Stimulated activated CD4-positive, alpha-beta T cell treated with anti-CD3 and anti-CD28 coated beads, Interleukin-2, amount 100 ng/mL, for 24 hours (primary cell): ENCODE measurements at places on chromosomes 4 and X.
A peak's percentile ranks its signal among the peaks of the same experiment; 100 is the strongest.

DNA sequence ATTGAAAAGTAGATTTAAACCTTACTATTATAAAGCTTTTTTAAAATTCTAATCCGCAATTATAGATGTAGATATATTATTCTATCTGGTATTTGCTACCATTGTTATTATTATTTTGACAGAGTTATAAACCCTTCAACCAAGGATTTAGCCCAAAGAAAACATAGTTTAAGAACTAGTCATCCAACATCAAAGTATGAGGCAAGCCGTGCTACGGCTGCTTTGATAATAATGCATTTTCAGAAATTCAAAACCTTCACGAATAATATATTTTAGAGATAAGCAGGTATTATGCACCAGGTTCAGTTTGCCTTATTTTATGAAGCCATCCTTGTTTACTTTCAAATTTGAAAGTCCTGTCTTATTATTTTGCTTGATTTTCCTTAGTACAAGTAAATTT is 1501.7 kb downstream of the RAPGEF2 start:
- DNase-seq: no peak

GRCh38 chrX:148457279-148457678 is 43.1 kb upstream of the AFF2 start:
- no peak for DNase-seq

- no peak for DNase-seq
Observed at GRCh38 chr4:148573296-148573695, 131.1 kb upstream of the NR3C2 start.

GRCh38 chr4:77818602-77819403 is at the start of gene CNOT6L:
CNOT6L (minus strand) TSS chr4:77819368; CDS start chr4:77819308, 60 bp downstream.
- DNase-seq: peak; percentile 84

- DNase-seq: no peak
Observed at GRCh38 chr4:175562542-175562941, 249.5 kb downstream of the GPM6A start.

- DNase-seq: no peak
Observed at GRCh38 chrX:92232182-92232581, 453.0 kb downstream of the PCDH11X start.

- DNase-seq: no peak
Observed at GRCh38 chr4:70399319-70399718, 1.6 kb downstream of the OPRPN start.

DNA sequence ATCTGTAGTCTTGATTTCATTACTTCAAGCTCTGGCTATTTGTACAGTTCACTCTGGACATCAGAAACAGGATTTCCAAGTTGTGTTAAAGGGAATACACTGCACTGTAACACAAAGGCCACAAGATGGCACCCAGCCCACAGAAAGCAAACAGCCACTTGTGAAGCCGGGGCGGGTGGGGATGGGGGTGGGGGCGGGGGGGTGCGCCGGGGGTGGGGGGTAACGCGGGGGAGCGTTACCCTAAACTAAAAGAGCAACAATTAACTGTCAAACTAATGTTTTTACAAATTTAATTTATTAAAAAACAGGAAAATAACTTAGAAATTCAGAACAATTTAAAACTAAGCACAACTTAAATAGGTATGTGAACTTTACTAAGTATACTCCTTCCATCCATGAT is 27.3 kb downstream of the PRDX4 start:
- DNase-seq: peak; percentile 32

DNA sequence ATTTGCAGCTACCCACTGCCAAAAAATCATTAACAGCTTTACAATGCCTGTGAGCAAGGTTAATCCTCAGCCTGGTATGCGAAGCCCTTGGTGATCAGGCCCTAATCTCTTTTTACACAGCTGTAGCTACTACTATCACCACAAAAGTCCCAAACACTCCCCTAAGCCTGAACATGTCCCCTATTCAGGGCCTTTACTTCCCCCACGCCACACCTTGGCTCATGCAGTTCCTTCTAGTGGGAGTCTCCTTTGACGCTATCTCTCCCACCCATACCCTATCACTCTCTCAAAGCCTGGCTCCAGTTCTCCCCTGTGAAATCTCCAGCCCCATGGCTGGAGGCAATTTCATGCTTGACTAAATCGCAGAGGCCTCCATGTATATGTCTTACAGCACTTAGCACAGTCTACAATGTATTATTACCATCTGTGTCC is 90.6 kb upstream of the CBR4 start:
- no peak for DNase-seq

DNA sequence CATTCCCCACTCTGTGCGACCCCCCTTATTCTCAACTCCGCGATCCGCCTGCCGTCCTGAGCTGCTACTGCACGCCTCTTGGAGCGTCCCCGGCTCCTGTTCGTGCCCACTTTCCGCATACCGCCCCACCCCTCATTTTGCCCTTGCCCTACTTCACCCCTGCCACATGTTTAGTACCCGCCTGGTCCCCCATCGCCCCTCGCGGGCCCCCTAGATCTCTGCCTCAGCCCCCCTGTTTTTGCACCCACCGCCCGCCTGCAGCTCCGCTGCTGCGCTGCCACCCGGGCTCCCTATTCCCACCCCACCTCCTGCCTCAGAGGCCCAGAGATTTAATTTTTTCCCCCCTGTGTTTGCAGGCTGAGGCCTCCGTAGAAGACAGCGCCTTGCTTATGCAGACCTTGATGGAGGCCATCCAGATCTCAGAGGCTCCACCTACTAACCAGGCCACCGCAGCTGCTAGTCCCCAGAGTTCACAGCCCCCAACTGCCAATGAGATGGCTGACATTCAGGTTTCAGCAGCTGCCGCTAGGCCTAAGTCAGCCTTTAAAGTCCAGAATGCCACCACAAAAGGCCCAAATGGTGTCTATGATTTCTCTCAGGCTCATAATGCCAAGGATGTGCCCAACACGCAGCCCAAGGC is 1.4 kb downstream of the MAGED1 start:
- no peak for DNase-seq

DNA sequence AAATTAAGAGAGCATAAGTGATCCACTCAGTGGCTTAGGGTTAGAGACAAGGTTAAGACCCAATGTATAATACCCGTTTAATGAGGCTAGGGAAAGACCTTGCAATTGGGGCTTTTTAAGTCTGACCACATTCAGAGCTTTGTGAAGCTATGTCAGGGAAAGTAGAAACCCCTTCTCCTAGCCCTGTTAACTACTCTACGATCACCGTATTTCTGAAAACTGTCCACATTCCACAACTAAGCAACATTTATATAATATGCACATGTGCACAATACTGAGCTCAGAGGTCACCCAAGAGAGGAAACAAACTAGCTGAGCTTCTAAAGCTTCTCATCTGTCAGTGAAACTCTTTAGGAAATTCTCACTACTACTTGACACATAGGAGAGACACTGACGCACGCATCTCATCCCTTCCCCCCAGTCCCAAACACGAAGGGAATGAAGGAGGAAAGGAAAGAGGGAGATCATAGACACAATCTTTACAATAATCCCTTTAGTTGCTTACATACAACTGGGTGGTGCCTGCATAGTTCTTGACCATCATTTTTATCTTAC is 56.2 kb downstream of the METTL14 start:
- no peak for DNase-seq

DNA sequence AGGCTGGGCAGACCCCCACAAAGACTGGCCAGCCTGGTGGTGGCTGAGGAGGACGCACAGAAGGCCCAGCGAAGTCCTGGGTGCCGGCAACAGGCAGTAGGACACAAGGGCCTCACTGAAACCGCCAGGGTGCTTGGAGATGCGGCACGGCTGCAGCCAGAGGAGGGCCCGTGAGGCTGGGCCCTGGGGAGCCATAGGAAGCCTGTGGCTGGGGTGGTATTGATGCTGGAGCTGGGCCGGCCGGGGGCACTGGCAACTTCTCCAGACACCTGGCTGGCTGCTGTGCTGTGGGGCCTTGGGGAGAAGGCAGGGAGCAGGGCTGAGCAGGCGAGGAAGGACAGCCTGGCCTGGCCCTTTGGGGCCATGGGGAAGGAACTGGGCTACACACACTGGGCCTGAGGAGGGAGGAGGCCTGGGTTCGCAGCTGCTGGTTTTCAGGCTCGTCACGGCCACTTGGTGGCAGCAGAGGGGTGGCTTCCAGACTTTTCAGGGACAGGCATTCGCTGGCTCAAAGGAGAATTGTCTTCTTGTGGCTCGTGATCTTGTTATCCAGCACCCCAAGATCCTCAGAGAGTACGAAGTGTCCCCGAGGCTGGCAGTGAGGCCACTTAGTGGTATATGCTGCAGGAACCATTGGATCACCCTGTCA is 37.2 kb downstream of the ATP2B3 start:
- peak; percentile 68 for DNase-seq

GRCh38 chr4:105458001-105458400 is 15.9 kb downstream of the PPA2 start:
- DNase-seq: no peak

DNA sequence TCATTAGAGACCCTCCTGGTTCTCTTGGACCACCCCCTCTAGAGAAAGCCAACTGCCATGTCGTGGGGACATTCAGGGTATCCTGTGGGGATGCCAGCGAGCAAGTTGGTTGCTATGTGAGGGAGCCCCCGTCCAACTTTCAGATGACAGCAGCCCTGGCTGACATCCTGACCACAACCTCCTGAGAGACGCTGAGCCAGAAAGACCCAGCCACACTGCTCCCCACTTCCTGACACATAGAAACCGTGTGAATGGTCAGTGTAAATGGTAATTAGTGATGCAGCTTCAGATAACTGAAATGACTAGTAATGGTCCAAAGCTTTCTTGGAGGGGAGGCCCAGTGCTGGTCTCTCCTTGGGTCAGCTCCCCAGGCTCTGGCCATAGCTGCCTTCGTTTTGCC is 10.8 kb downstream of the CLCN4 start:
- DNase-seq: no peak

GRCh38 chrX:22338740-22339139 is 66.0 kb downstream of the CBLL2 start:
- DNase-seq: no peak

DNA sequence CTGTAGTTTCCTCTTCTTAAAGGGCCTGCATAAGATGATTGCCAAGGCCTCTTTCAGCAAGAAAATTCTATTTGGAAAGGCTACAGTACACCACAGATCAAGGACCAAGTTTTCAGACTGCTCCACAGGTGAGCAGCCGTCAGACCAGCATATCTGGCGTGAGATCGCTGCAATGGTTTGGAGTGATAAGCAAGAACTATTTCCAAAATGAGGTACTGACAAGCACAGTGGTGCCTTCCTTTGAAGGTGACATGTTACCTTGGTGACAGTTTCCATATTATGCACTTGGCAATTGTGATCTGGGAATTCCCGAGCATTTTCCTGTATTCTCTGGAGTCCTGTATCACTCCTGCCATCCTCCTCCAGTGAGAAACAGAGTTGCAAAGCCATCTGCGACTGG is 7.3 kb upstream of the TMEM150C start:
- no peak for DNase-seq

GRCh38 chrX:105758754-105759153 is 63.6 kb upstream of the NRK start:
- DNase-seq: no peak

DNA sequence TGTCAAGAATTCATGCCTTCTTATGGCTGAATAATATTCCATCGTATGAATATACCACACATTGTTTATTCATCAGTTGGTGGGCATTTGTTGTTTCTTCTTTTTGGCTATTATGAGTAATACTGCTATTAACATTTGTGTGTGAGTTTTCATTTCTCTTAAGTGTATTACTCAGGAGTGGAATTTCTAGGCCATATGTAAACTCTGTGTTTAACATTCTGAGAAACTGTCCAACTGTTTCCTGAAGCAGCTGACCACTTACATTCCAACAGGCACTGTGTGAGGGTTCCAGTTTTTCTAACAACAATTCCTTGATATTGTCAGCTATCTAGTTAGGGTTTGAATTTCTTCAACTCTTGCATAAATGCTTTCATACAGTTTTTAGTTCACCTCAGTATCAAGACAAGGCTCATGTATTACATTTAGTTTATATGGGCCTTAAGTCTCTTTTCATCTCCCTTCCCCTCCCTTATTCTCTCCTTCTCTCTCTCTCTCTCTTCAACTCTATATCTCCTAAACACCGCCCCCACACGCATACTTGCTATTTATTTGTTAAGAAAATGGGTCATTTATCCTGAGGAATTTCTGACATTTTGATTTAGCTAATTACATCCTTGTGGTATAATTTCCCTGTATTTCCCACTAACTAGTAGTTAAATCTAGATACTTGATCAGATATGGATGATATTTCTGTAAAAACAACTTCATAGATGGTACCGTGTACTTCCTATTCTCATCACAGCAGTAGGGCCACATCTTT is 77.4 kb downstream of the WDR19 start:
- DNase-seq: no peak

DNA sequence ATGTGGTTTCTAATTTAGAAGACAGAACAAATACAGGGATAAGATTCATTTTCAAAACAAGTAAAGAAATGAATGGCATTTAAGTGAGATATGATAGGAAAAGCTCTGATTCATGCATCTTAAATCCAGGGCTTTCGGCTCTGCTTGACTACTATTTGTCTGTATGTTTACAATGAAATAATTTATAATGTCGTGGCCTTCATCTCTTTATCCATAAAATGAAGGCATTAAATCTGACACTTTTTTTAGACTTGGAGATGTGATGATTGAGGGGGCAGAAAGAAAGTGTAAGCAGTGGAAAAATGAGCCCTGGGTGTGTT is 115.7 kb upstream of the KIT start:
- no peak for DNase-seq

DNA sequence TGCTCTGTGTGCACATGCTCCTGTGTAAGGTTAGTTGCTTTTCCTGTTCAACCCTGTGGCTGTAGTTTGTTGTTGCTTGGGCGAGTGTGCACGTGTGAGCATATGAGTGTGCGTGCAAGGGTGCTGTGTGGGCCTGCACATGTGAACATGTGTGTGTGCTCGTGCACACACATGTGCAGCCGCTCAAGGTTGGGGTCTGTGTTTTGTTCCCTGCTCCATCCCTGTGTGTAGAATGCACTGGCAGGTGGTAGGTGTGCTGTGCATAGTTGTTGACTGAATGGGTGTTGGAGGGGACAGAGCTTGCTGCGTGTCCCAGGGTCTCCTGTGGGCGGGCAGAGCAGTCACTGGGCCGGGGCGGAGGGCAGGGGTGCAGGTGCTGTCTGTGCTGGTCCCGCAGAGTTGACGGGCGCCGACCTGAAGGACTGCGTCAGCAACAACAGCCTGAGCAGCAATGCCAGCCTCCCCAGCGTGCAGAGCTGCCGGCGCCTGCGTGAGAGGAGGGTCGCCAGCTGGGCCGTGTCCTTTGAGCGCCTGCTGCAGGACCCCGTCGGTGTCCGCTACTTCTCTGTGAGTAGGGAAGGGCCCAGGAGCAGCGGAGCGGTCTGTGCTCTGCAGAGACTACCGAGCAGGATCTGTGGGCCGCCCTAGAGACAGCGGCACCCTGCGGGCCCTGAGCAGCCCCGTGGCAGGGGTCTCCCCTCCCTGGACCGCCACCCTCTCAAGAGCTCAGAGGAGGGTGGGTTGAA is 27.9 kb upstream of the HGFAC start:
- DNase-seq: no peak

DNA sequence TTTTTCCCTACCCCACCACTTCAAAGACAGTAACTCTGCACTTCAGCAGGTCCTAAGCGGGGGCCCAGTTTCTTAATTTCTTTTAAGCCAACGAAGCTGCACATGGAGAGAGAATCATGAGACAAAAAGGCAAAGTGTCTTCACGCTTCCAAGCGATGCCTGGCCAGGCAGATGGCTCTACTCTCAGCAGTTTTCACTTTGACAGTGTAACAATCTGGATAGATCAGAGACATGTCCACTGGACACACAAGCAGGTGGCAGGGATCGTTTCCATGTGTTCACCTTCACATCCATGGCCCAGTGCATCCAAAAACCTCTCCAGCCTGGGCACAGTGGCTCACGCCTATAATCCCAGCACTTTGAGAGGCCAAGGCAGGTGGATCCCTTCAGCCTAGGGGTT is 27.8 kb downstream of the PPP2R2C start:
- no peak for DNase-seq

GRCh38 chrX:121755541-121755940 is 708.1 kb downstream of the GLUD2 start:
- no peak for DNase-seq

GRCh38 chrX:7941390-7942042 is 14.3 kb upstream of the PNPLA4 start:
- no peak for DNase-seq
